ENCODE measurements at places on chromosomes 6 and 20. TPM values are rescaled to one million over a fixed set of nuclear protein-coding genes. Genes with fewer than 3 reads are reported as not detected.

TCF21 gene
- not detected for total RNA-seq

CYP24A1 gene
- not detected for total RNA-seq

SIGLEC1 gene
- total RNA-seq = not detected

MYLIP gene
- 83.1 TPM for total RNA-seq

HLA-DRA gene
- 20.8 TPM for total RNA-seq

GNMT gene
- total RNA-seq = 0.69 TPM

AVP gene
- not detected for total RNA-seq

CPXM1 gene
- 1.5 TPM for total RNA-seq

DEFB112 gene
- not detected for total RNA-seq

All from activated T-helper 2 cell treated with anti-CD3 and anti-CD28 coated beads, Interferon-gamma antibody, Interleukin-2, Interleukin-4, amounts not matched to agents 10 μg/mL and 5 μg/mL and 100 μg/mL, durations not matched to agents 14 hours and 24 hours and 36 hours (primary cell).